Muscle of arm (tissue), 14 donors: ENCODE measurements at places on chromosomes 3 and 15. TPM values are rescaled to one million over a fixed set of nuclear protein-coding genes. Genes with fewer than 3 reads are reported as not detected.
A peak's percentile ranks its signal among the peaks of the same experiment; 100 is the strongest.

STXBP5L gene
- not detected for polyA plus RNA-seq

MKRN3 gene
- polyA plus RNA-seq, result 4.0 TPM

CPNE9 gene
- 0.29 TPM for polyA plus RNA-seq

DNA sequence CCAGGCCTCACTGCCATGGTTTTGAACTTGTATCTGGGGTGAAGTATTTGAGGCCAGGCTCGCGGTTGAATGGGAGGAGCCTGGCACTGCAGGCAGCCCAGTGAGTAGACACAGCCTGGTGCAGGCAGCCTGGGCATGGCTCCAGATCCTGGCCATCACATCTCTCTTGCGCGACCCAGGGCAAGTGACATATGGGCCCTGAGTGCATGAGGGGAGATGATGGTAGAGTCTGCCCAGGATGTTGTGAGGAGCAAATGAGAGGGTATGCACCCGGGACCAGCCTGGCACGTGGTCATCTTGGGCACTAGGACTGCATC lies 103.5 kb downstream of the TBC1D2B start:
- no peak for DNase-seq

DNA sequence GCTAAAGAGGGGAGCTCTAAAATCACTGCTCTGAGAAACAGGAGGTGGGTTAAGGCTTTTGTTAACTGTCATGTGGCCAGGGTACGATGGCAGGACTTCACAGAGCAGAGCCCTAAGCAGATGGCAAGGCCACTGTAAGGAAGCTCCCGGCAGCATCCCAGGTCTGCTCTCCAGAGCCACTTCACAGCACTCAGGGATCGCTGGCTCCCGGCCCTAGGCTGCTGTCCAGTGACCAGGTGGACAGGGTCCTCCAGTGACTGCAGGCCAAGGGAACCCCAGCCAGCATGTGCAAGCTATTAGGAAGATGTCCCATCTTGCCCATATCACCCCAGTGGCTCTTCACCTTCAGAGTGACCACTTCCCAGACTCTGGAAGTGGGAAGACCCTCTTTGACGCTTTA lies 10.4 kb downstream of the TMEM41A start:
- no peak for DNase-seq

GRCh38 chr3:72142028-72142427 lies 357.1 kb upstream of the PROK2 start:
- DNase-seq, result no peak

- DNase-seq, result no peak
Observed at GRCh38 chr3:128321418-128321817, 145.3 kb downstream of the DNAJB8 start.

DNA sequence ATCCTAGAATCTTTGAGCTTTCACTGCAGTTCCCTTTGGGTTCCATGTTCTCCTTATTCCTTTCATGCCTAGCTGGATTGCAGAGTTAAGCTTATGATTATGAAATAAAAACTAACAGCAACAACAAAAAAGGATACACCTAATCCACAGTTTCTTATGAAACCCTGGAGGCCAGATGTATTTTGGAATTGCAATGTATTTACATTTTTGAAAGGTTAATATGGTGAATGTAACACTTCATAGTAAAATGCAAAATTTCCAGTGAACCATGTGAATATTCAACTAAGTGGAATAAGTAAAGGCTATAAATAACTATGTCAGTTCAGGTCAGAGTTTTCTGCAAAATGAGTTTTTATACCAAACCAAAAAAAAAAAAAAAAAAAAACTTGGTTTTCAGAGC lies 65.8 kb upstream of the FLNB start:
- no peak for DNase-seq

DNA sequence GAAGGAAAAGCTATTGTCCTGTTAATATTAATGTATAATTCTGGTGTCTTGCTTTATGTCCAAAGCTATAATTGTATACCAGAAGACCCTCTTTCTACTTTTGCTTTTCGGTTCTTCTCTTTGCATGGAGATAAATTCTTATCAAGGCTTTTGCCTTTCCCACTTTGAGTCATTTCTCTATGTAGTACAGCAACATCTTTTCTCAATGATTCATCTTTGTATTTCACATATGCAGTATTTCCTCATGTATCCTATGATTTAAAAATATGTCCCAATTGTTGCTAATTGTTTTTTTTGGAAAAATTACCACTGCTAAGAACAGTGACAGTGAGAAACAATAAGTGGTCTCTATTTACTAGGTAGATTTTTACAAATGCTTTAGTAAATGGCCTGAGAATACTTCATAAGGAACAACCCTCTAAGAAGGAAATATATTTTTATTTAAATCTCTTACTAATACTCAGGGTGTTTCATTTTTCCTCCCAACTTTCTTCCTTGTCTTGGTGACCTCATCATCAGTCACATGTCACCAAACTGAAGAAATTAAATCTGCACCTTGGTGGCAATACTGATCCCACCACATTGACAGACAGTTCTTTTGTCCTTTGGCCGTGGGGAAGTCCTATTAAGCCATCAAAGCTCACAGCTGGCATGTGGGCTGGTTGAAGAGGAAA lies 290.6 kb downstream of the SATB1 start:
- DNase-seq, result no peak

DNA sequence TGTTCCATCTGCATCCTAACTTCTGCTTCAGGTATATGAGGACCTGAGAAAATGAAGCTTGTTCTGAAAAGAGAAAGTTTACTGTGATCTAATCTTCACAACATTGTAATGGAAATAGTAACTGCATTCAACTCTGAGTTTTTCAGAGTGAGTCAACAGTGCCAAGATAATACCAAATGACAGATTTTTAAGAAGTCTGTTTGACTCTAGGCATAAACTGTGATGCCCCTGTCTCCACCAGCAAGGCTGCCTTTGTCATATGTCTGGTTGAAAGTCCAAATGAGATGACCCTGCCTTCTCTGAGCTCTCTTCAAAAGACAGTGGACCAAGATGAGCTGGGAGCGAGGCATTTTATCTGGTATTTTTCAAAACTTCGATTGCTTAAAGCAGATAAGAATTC lies 44.8 kb upstream of the B3GNT5 start:
- no peak for DNase-seq

- DNase-seq, result peak; percentile 68
Observed at GRCh38 chr3:118628704-118629341, 405.8 kb downstream of the IGSF11 start.

GRCh38 chr3:157174290-157174648 lies 14.3 kb upstream of the CCNL1 start:
- DNase-seq, result no peak

- no peak for DNase-seq
Observed at GRCh38 chr15:66387163-66388042, 691 bp downstream of the MAP2K1 start.

DNA sequence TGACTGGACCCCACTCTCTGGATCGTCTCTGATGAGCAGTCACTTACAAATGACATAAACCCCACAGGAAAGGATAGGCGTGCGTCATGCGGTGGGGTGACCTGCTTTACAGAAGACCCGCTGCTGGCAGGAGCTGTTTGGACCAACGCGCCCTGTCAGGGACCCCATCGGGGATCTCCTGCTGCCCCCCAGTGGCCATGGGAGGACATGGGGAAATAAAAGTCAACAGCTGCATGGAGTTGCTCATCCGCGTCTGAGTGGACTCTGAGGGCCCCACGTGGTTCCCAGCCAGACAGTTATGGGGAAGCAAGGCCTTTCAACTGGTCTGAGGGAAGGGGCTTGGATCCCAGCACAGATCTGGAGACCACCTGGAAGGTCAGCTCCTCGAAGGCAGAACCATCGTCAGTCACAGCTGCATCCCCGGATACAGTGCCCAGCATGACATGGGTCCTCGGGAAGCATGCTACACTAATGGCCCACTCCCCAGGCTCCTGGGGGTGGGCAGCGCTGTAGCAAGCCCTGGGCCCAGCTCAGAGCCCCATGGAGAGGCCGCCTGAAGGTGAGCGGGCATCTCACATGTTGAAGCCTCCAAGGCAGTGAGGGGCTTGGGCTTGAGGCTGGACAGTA lies 32.1 kb downstream of the PTH1R start:
- peak; percentile 80 for DNase-seq
